ENCODE measurements at places on chromosomes 1 and 21. TPM values are rescaled to one million over a fixed set of nuclear protein-coding genes. Genes with fewer than 3 reads are reported as not detected.

The RABIF gene
- 10.4 TPM for total RNA-seq

The SELL gene
- not detected for total RNA-seq

The LCE2B gene
- not detected for total RNA-seq

The TSPEAR gene
- total RNA-seq = not detected

The OR2W3 gene
- not detected for total RNA-seq

The C21orf91 gene
- 11.5 TPM for total RNA-seq

The CDA gene
- total RNA-seq = 1.4 TPM

The BACE2 gene
- total RNA-seq = 64.8 TPM

The PEAR1 gene
- 1.8 TPM for total RNA-seq

The EXTL1 gene
- total RNA-seq = not detected

The RAB25 gene
- 83.7 TPM for total RNA-seq

The ITLN2 gene
- not detected for total RNA-seq

The TAS1R3 gene
- total RNA-seq = 0.26 TPM

The C1orf185 gene
- total RNA-seq = not detected

The IFNAR1 gene
- 8.1 TPM for total RNA-seq

The ANGPTL1 gene
- not detected for total RNA-seq

The SGIP1 gene
- total RNA-seq = 0.79 TPM

The TRNP1 gene
- 11.1 TPM for total RNA-seq

The GJA5 gene
- 0.13 TPM for total RNA-seq

The EDARADD gene
- 2.6 TPM for total RNA-seq

The NBPF14 gene
- 31.9 TPM for total RNA-seq

The YRDC gene
- 25.6 TPM for total RNA-seq

The KRTAP19-1 gene
- not detected for total RNA-seq

The GOLT1A gene
- 1.8 TPM for total RNA-seq

The OR2T2 gene
- not detected for total RNA-seq

The LMOD1 gene
- 0.26 TPM for total RNA-seq

The STUM gene
- not detected for total RNA-seq

The AIRE gene
- not detected for total RNA-seq

The ASCL5 gene
- total RNA-seq = under 0.01 TPM

The ZNF670 gene
- total RNA-seq = 4.5 TPM

The EPHB2 gene
- total RNA-seq = 10.0 TPM

The NHLH1 gene
- not detected for total RNA-seq

The NCMAP gene
- total RNA-seq = not detected

The SAMSN1 gene
- total RNA-seq = not detected

The MRAP gene
- not detected for total RNA-seq

The ALX3 gene
- not detected for total RNA-seq

The MCOLN2 gene
- total RNA-seq = 0.64 TPM

The MTARC1 gene
- total RNA-seq = 2.0 TPM

The SPRR2E gene
- total RNA-seq = 3.7 TPM

The SAMD11 gene
- 0.53 TPM for total RNA-seq

The DIO1 gene
- not detected for total RNA-seq

The FCRL5 gene
- total RNA-seq = not detected

The KCNJ10 gene
- total RNA-seq = not detected

The FAM229A gene
- total RNA-seq = 0.26 TPM

The BATF3 gene
- not detected for total RNA-seq

The OR2L3 gene
- total RNA-seq = not detected

The FALEC gene
- not detected for total RNA-seq

The CHI3L1 gene
- total RNA-seq = 0.79 TPM

The SAMD13 gene
- 0.77 TPM for total RNA-seq

The DENND1B gene
- total RNA-seq = 30.3 TPM

The RPE65 gene
- not detected for total RNA-seq

The CELA3A gene
- not detected for total RNA-seq

The CR1 gene
- total RNA-seq = not detected

The UCK2 gene
- total RNA-seq = 78.2 TPM

The ANKRD45 gene
- total RNA-seq = under 0.01 TPM

The FCN3 gene
- 0.26 TPM for total RNA-seq

The LEFTY1 gene
- not detected for total RNA-seq

The REN gene
- 0.26 TPM for total RNA-seq
